ENCODE measurements at places on chromosomes 12 and 14.

- no peak for DNase-seq
These were observed 328.2 kb downstream of the ZFP36L1 start for GRCh38 chr14:68464711-68465110.

GRCh38 chr14:58298477-58299400, at the start of gene ARID4A:
Gene ARID4A (plus strand): TSS chr14:58298555. CDS start chr14:58299855, 1,300 bp downstream.
- DNase-seq, result no peak

DNA sequence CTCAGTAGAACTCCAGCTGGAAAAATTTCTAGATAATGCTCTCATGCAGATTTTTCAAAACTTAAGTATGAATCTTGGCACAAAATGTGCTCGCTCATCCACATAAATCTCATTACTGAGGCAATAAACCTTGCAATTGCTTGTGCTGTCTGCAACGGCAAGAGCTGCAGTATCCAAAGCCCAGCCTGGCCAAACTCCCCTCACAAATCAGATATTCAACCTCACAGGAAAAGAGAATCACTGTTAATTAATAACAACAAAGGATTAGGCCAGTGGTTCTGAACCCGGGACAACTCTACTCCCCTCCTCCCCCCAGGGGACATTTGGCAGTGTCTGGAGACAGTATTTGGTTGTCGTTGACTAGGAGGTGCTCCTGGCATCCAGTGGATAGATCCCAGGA, 19.2 kb upstream of the CORO1C start:
- no peak for DNase-seq

GRCh38 chr14:94805680-94806288, 35.9 kb upstream of the GSC start:
- DNase-seq, result no peak

DNA sequence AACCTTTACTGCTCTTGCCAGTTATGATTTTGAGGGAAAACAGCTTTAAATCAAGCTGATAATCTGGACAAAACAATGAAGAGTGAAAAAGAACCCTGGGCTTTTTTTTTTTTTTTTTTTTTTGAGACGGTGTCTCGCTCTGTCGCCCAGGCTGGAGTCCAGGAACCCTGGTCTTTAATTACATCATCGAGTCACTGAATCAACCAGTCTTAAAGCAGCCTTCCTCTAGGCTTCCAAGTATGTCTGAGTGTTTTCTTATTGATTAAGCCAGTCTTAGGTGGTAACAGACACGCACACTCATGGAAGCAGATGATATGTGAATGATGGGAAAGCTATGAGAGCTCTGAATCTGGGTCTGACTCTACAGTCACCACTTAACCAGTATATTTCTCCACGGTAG, 5.9 kb upstream of the VCPKMT start:
- DNase-seq, result no peak

DNA sequence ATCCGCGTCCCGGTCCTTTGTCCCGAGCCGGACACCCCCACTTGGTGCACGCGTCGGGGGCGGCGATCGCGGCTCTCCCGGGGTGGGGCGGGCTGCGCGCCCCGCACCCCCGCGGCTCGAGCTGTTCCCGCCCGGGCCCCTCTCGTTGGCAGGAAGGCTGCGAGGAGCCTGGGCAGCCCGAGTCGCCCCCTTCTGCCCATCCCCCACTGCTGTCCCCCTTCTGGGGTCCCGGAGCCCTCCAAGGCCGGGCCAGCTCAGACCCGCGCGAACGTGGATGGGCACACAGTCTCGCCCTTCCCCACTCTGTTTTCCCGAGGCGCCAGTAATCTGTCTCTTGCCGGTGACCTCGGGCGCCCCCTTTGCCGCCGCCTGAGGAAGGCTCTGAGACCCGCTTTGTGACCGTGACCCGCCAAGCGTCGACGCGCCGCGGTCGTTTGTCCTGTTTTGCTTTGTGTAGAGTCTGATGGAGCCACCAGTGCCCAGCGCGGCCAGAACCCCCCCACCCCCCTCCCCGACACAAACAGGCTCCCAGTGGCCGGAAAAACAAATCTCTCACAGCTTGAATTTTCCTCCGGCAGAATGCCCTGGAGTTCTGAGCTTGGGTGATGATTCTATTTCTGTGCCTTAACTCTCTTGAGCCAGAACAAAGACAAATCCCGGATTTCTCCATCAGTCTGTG, 610 bp downstream of the C14orf132 start:
- peak; percentile 23 for DNase-seq

GRCh38 chr12:2288875-2289274, 236.1 kb downstream of the CACNA1C start:
- no peak for DNase-seq

DNA sequence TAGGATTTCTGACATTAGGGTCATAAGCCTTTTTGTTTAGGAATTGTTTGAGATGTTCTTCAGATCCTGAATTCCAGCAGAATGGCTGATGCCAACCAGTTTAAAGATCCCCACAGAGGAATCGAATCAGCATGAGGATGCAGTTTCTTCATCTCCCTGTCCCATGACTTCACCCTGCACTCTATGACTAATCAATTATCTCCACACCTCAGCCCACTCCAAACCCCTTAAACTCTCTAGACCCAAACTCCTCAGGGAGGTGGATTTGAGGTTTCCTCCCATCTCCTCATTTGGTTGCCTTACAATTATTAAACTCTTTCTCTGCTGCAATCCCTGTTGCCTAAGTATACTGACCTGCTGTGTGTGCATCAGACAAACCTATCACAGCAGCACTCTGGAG, 86.5 kb upstream of the CRY1 start:
- DNase-seq, result no peak

- DNase-seq, result no peak
These were observed 60.9 kb upstream of the FSCB start for GRCh38 chr14:44567997-44568396.

DNA sequence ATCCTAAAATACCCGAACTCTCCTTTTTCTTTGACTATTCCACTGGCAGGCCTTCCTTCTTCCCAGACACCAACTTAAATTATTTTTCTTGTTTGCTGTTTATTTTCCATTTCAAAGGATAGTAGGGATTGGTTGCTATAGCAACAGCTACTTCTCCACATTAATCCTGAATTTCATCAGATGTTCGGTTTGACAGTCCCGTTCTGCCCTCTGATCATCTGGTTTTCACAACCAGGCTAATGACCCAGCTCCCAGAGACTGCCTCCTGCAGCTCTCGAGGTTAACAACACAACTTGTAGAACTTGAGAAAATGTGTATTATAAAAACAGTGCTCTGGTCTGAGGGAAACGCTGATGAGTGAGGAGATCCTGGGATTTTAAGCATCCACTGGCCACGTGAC, 45.5 kb downstream of the NUAK1 start:
- DNase-seq, result no peak

DNA sequence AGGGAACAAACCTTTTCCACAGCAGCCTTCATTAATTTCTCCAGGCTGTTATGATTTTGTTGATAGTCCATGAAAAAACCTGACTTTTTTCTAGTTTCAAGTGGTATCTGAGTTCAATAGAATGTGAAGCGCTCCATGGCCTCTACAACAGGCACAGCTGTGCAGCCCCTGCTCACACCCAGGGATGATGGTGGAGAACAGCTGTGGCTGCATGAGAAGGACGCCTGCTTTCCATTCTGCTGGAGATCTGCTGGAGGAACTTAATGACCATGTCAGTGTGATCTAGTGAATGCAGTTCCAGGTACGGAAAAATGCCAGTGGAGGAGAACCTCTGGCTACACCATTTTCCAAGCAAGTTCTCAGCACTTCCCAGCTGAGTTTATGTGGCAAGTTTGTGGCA, 80.6 kb downstream of the PIWIL1 start:
- DNase-seq, result no peak

GRCh38 chr12:15863984-15864383, 18.2 kb upstream of the STRAP start:
- no peak for DNase-seq

DNA sequence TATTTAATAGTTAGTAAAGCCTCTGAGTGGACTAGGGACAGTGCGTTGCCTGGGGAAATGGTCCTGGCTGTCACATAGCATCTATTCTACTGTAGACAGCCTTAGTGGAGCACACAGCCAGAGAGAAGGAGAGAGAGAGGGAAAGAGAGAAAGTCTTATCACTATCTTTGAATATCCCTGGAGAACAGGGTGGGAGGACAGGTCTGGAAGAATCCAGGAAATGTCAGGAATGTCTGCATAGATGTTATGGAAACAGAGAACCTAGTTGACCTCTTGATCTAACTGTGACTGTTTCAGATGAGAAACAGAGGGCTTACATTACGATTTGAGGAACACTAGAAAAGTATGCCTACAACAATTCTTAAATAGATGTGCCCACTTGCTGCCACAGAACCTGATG, 92.8 kb downstream of the SLC15A5 start:
- no peak for DNase-seq
